ENCODE measurements at places on chromosomes 12 and 14. TPM values are rescaled to one million over a fixed set of nuclear protein-coding genes. Genes with fewer than 3 reads are reported as not detected.

Gene SYCP3
- total RNA-seq = 0.34 TPM

Gene MYH6
- total RNA-seq = not detected

Gene IL22
- not detected for total RNA-seq

DNA sequence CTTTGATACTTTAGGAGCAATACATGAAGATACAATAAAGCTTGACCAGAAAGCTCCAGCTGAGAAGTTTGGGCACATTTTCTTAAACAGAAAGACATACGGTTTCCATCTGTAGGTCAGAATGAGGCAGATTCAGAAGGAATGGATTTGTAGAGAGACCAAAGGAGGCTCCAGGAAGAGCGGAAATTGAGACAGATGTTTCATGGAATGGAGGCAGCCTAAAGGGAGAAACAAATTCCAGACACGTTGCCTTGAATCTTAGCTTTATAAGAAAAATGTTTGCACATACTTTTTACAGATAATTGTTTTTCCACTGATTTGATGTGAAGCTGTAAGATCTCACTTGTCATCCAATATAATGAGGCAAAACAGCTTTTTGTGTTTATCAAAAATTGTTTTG is 24.8 kb downstream of the EPYC start:
- no peak for DNase-seq

Gene BBOF1
- 2.4 TPM for total RNA-seq

GRCh38 chr12:64299628-64300027 is 77.5 kb upstream of the KICS2 start:
- no peak for DNase-seq

- DNase-seq = no peak
Observed at GRCh38 chr12:95060951-95061350, 12.5 kb downstream of the NR2C1 start.

DNA sequence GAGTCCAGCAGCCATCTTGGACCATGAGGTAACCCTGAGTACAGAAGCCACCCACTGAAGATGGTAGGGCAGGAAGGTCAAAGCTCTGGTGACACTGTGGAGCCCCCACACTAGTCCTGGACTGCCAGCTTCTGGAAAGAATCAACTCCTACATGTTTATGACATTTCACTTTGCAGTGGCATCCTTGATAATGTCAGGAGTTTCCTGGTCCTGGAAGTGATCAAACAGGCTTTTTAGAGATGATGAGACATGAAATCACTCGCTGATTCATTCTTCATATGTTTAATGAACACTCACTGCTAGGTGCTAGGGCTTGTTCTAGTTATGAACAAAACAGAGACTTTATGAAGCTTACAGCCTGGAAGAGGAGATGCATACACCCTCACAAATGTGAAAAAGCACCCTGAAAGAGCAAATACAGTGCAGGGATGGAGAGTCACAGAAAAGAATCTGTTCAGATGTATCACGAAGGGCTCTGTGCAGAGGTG is 15.8 kb upstream of the HNF1A start:
- no peak for DNase-seq

Gene CCDC196
- total RNA-seq = not detected

DNA sequence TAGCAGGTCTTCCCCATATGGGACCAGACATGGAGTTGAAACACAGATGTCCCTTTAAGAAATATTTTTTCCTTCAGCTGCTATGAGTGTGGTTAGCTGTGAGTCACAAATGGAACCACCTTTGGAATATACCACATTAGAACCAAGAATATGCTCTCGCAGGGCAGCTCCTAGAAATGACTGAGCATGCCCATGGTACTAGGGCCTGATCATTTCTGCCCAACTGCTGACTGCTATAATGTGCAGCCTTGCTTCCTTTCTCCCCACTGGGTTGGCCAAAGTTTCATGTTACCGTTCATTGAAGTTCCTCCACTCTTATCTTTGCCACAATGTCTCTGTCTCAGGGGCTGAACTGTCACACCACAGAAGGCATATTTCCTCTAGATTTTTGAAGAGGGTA is 1074.6 kb downstream of the FLRT2 start:
- no peak for DNase-seq

DNA sequence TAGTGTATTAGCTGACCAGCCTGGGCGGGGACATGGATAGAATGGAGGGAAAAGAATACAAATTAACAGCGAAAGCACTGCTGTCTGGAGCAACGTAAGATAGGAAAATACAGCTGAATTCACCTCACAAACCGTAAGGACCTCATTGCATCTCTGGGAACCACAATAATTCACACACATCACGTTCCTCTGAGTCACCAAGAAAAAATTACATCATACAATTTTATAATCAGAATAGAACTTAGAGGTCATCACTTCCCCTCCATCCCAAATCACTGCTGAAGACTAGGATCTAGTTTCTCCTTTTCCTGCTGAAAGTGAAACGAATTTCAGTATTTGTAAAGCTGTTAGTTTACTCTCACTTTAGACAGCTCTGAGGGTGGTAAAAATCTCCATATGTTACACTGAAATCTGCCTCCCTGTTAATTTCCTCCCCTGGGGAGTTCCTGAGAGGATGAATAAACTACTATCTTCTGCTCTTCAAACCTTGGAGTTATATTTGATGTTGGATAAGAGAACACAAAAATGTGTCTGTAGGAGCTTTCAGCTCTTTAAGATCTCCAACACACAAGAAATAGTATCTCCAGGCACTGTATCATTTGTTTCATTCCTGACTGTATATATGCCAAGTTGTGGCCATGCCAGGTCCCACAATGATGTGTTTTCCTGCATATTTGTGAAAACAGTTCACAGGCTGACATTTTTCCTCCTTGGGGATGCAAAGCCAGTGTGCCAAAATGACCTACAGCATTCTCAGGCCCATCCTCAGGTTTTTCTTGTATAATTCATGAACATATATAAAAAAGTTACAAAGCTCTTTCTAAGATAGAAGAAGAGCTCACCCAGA is 63.8 kb upstream of the SSTR1 start:
- DNase-seq = no peak

GRCh38 chr14:91996948-91997371 is 42.9 kb downstream of the TRIP11 start:
- DNase-seq = no peak
